Vagina (tissue), 2 donors: ENCODE measurements at places on chromosomes 1 and 21. TPM values are rescaled to one million over a fixed set of nuclear protein-coding genes. Genes with fewer than 3 reads are reported as not detected.

DNA sequence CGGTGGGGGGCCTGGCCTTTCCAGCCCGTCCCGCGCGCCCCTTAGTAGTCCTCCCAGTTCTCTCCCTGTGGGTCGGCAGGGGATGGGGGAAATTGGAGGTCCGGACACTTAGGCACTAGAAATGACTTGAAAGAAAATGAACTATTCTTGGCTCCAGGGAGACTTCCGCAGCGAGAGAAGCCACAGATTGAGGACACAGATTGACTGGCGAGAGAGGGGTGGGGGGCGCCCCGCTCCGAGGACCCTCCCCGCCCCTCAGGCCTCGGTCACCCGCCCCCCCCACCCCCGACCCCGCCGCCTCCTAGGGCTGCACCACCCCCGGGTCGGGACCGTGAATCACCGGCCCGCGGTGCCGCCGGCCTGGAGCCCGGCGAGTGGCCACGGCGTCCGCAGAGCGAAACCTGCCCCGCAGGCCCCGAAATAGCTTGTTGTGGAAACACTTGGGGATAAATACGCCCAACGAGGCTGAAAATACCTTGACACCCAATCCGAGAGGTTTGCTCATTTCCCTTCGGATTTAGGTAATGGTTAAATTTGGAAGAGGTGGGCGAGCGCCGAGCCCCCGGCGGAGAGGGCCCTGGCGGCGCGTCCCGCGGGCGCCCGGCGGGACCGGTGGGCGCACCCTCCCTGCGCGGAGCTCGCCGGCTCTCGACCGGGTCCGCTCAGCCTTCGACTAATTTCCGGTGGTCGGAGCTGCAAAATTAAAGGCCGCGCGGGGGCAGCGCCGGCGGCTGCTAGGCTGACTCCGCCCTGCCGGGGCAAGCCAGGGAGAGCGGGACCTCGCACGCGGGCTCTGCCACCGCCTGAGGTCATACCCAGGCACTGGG, at the start of gene GFI1:
TSS of gene GFI1 (minus strand) at position 675 of the 827 bp plus-strand sequence. CDS start 3,438 bp downstream, outside the sequence.
- DNase-seq, result no peak

DNA sequence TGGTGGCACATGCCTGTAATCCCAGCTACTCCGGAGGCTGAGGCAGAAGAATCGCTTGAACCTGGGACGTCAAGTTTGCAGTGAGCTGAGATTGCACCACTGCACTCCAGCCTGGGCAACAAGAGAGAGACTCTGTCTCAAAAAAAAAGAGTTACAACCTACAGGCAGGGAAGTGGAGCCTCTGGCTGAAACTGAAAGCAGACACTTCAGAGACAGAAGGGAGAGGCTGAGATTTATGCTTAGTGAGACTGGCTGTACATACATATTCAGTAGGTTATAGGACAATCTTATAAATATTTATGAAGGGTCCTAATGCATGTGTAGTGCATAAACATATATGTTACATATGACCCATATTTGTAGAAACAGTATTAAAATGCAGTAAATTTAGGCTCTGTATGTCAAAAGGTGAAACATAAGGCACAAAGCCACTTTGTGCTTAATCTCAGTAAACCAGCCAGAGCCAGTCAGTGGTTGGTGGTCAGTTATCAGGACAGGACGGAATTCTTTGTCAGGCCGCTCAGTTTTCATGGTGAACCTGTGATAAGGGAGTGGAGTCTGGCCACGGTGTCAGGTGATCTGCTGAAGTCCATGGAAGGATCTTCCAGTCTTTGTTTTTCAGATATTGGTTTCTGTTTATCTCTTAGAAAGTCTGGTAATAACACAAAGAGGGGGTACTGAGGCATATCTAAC, 13.7 kb downstream of the RHEX start:
- DNase-seq, result peak; percentile 18

DNA sequence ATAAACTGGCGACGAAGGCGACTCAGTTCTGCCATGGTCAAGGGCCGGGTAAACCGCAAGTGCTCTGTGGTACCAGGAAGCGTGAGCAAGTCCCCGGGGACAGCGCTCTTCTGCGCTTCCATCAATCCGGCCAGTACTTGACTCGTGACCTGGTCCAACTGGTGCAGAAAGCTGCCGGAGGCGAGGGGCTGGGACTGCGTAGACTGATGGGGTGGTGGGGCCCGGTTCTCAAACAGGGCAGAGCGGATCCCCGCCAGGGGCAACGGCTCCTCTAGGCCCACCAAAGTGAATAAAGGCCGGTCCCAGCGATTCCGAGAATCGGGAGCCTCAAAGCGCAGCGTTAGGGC, 852 bp downstream of the KTI12 start:
- no peak for DNase-seq

DNA sequence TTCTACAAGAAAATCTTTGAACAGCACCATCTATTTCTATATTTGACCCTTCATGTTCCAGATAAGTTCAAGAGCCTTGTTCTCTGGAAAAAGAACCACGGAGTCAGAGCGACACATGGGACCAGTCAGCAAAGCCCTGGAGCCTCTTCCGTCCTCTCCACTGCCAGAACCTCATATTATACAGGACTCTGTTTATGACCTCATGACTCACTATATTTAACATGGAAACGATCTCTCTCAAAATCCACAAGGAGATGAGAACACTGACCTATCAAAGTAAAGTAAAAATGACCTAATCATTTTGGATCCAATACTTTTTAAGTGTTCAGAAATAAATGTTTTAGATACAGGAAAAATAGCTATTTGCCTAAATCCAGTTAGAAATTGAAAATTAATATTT, 124.6 kb upstream of the KRTAP19-8 start:
- no peak for DNase-seq

GRCh38 chr1:245986404-245987218, 520.5 kb downstream of the SMYD3 start:
- no peak for DNase-seq

- DNase-seq, result no peak
Measured at GRCh38 chr1:233097959-233098580, 147.7 kb downstream of the NTPCR start.

DNA sequence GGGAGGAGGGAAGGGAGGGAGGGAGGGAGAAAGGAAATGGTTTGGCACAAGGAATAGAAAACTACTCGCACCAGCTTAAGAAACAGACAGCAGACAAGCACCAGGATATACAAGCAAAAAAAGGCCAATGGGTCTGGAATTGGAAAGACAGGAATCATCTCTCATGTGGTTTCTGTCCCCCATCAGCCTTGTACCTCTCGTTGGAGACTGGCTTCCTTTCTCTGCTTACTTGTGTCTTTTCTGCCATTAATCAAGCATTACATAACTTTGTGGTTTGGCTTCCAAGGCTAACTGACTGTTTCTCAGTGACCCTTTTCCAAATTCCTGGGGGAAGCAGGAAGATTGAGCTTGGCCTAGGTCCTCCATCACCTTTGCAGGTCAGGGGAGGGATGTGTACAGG, 11.8 kb upstream of the RALGPS2 start:
- DNase-seq, result no peak

DNA sequence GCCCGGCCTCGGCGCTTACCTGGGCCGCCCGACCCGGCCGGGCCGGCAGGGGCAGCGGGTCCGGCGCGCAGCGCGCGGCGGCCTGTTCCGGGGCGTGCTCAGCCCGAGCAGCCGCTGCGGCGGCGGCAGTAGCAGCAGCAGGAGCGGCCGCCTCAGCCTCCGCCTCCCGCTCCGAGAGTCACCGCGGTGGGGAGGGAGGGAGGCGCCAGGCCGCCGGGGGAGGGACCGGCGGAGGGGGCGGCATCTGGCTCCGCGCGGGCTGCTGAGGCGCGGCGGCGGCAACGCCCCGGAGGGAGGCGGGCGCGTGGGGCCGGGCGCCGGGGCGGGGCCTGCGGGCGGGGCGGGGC, at the start of gene CTNNBIP1:
TSS of gene CTNNBIP1 (minus strand) at position 194 of the 347 bp plus-strand sequence. CDS start 38,205 bp downstream, outside the sequence.
- DNase-seq, result no peak

DNA sequence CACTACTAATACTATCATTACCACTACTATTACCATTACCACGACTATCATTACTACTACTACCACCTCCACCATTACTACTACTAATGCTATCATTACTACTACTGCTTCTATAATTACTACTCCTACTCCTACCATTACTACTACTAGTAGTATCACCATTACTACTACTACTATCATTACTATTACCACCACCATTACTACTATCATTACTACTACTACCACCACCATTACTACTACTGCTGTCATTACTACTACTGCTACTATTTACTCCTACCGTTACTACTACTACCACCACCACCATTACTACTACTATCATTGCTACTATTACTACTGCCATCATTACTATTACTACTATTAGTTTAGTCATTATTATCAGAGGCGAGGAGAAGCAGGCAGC, 140.9 kb upstream of the KCNJ15 start:
- no peak for DNase-seq

- no peak for DNase-seq
Measured at GRCh38 chr1:156675210-156676113, 1.7 kb downstream of the NES start.

DNA sequence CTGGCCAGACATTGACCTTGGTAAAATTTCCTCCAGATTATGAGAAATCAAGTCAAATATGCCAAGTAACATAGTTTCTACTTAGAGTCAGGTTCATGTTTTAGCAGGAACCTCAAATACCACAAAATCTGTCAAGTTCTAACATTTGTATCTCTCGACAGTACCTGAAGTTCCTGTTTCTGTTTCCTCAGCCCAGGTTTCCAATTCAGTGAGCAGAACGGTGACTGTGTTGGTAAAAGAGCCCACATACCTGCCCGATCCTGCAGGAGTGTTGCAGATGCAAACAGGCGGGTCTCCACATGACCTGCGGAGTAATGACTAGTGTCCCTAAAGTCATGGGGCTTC, 57.9 kb upstream of the LGALS8 start:
- no peak for DNase-seq

GRCh38 chr1:36084497-36085115, 712 bp downstream of the TEKT2 start:
- no peak for DNase-seq

DNA sequence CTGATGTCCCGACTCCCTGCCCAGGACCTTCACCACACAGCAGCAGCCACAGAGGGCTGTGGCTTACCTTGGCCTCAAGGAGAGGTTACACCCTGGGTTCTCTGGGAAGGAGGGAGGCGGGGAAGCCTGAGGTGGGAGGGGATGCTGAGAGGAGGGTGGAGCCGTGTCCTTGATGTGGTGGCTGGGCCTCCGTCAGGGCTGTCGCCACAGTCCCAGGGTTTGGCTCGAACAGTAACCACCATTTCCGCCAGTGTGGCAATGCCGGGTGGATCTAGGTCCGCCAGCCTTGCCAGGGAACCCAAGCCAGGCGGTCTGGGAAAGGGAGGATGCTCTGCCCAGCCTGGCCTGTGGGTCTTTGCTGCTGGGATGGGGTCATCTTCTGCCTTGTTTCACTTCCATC, 18.4 kb upstream of the CDCA8 start:
- no peak for DNase-seq

DNA sequence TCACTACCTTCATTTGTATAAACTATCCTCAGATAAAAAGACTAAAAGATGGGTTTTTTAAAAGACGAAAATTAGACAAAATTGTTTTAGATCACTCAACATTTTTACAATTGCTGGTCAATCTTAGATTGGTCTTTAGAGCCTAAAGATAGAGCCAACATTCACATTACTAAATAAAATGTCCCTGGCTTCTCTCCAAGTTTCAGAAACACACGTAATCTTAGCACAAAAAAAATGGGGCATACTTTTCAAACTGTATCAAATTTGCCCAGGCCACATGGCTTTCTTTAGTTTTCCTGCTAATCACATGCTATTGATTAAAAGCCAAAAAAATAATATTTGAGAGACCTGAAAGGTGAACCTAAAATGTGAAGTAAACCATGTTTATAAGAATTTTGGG, 288.1 kb downstream of the DPYD start:
- no peak for DNase-seq

GRCh38 chr1:205633421-205633976, 1.7 kb upstream of the ELK4 start:
- DNase-seq, result no peak

DNA sequence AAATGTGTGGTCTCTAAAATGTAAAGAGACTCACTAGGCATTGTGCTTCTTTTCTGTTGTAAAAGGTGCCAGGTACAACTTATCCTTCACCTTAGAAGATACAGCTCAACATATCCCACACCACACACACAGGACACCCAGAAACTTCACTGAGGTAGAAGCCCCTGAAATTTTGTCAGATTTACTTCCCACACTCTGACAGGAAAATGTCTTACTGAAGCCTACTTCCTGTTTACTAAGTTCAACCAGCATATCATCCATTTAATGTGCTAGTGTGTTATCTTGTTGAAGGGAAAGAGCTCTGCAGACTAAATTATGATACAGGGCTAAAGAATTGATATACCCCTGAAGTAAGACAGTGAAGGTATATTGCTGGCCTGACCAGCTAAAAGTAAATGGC, 39.9 kb upstream of the INSL5 start:
- DNase-seq, result no peak

GRCh38 chr1:7702365-7702764, 68.7 kb upstream of the VAMP3 start:
- no peak for DNase-seq

- no peak for DNase-seq
Measured at GRCh38 chr1:164604541-164604940, 45.6 kb downstream of the PBX1 start.

- no peak for DNase-seq
Measured at GRCh38 chr1:84772428-84772943, 82.2 kb upstream of the SSX2IP start.

- DNase-seq, result no peak
Measured at GRCh38 chr1:177368255-177368654, 197.5 kb downstream of the BRINP2 start.

The S100PBP gene
- total RNA-seq, result 19.6 TPM

The FCRL4 gene
- not detected for total RNA-seq

The UMODL1 gene
- not detected for total RNA-seq
